Testis (tissue), 5 donors: ENCODE measurements at places on chromosomes 5 and 9.
A peak's percentile ranks its signal among the peaks of the same experiment; 100 is the strongest.

GRCh38 chr5:177372034-177372896, 12.0 kb upstream of the SLC34A1 start:
- no peak for DNase-seq

GRCh38 chr9:98107926-98108325, 11.1 kb downstream of the TRIM14 start:
- DNase-seq: no peak

- DNase-seq: peak; percentile 74
Measured at GRCh38 chr9:69421908-69422801, 97.1 kb downstream of the ENTREP1 start.

- DNase-seq: no peak
Measured at GRCh38 chr9:134039386-134040175, 14.3 kb downstream of the BRD3OS start.

DNA sequence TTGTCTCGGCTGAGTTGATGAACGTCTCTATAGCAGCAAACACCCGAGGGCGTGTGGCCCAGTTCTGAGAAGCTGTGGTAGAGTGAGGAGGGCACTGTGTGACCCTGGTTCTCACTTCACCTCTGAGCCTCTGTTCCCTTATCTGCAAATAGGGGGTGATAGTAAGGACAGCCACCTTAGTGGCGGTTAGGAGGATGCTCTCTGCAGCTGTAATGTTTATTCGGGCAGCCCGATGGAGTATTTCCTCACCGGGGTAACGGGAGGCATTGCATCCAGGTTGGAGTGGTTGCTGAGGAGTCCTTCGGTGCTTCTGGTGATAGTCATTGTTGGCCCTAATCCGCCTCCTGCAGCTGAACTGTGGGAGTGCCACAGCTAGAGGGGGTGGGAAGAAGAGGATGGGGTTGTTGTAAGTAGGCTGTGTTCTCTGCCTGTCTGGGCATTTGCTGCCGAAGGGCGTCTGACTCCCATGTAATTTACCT, 13.9 kb downstream of the PRRC2B start:
- peak; percentile 70 for DNase-seq

DNA sequence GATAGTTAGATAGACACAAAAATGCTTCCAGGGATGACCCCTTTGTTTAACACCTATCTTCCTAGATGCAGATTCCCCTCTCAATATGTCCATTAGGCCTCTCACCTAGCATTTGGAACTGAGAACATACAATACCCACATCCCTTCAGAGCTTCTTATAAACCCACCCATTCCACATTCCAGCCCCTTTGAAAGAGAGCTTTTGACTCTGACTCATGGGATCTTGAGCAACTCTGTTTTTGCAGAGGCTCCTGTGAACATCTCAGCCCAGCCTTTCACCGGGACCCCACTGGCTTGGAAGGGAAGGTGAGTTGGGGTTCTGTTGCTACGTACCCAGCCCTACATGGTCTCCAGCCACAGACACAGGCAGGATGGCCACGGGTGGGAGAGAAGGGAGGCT, 195.5 kb downstream of the FRMD3 start:
- no peak for DNase-seq

DNA sequence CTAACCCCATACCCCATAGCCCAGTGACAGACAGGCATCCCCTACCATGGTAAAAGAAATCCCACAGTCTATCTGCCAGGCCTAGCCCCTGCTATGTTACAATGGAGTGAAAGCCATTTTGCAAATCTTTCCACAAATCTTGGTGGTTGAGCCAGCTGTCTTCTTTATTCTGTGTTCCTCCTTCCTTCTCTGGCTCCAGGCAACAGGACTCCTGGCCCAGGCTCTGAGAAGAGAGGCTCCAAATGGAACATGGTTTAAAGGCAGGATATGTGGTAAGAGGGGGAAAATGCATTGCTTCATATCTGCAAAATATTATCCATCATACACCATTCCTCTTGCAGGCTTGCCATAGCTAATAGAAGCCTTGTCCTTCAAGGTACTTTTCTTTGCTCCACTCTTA, 25.2 kb downstream of the FGF1 start:
- no peak for DNase-seq

GRCh38 chr9:35448496-35448895, 41.4 kb upstream of the RUSC2 start:
- DNase-seq: no peak

- DNase-seq: no peak
Measured at GRCh38 chr5:63220244-63220643, 641.6 kb downstream of the LRRC70 start.

GRCh38 chr5:109252731-109253130, 157.0 kb downstream of the PJA2 start:
- no peak for DNase-seq

GRCh38 chr5:1778138-1779020, 21.3 kb downstream of the MRPL36 start:
- no peak for DNase-seq

DNA sequence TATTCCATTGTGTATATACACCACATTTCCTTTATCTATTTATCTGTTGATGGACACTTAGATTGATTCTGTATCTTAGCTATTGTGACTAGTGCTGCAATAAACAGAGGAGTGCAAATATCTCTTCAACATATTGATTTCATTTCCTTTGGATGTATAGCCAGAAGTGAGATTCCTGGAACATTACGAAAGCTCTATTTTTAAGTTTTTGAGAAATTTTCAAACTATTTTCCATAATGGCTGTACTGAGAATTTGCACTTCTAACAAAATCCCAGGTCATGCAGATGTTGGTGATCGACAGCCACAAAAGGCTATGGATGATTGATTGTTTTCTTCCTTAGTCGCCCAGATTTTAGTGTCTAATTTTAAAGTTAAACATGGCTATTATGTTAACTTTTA, 132.7 kb upstream of the MTAP start:
- no peak for DNase-seq

- no peak for DNase-seq
Measured at GRCh38 chr9:16023446-16023845, 470.6 kb downstream of the CCDC171 start.

- DNase-seq: no peak
Measured at GRCh38 chr9:81717747-81718077, 28.4 kb upstream of the TLE1 start.
